ENCODE measurements at places on chromosomes 4 and X. TPM values are rescaled to one million over a fixed set of nuclear protein-coding genes. Genes with fewer than 3 reads are reported as not detected.

Gene STBD1
- 13.8 TPM for total RNA-seq

Gene TMPRSS11A
- not detected for total RNA-seq

Gene VEGFC
- 9.2 TPM for total RNA-seq

Gene CT47B1
- total RNA-seq, result not detected

Gene GRK4
- 1.7 TPM for total RNA-seq

Gene F11
- total RNA-seq, result not detected

Gene DCK
- total RNA-seq, result 16.1 TPM

Data from A549 treated with dexamethasone at 1 μM for 4 hours (cell line).